Stimulated activated CD8-positive, alpha-beta memory T cell treated with anti-CD3 and anti-CD28 coated beads, Interleukin-4, amount 100 ng/mL, for 48 hours (primary cell): ENCODE measurements at places on chromosomes 2 and 18.

GRCh38 chr18:21167641-21168377, 56.2 kb upstream of the ROCK1 start:
- no peak for DNase-seq

DNA sequence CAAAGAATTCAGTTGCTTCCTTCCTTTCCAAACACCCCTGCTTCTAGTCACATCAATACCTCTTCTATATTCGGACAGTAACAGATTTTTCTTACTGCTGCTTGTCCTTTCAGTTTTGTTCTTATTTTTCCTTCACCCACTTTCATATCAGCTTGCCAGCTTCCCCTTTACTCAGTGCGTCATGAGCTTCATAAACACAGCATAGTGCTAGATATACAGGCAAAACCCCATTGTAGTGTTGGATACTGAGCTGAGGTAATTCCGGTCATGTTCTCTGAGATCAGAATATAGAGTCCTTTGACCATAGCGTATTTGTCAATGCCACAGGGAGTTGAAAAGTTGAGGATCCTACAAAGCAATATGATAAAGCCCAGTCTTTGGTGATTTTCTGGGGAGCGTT, 2.4 kb downstream of the FARP2 start:
- no peak for DNase-seq

DNA sequence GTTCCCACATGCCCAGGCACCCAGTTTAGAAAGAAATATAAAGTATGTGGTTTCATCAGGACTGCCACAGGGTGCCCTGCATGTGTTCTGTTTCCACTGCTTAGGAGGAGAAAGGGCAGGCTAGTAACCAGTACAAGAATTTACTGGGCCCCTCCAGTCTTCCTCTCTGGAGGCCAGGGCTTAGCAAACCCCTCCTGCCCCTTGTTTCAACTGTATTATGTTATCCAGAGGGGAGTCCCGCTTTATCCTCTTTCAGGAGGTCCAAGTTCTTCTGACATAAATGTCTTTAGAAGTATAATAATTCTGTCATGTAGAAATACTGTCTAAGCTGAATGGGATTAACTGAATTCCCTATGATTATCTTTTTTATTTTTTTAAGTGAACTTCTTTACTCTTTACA, 132.1 kb downstream of the WDSUB1 start:
- no peak for DNase-seq

GRCh38 chr2:112869258-112869842, 32.8 kb upstream of the IL1B start:
- DNase-seq = peak; percentile 41

GRCh38 chr2:31192851-31193392, 24.4 kb downstream of the CAPN14 start:
- no peak for DNase-seq

GRCh38 chr2:238009563-238009962, 42.7 kb downstream of the UBE2F start:
- DNase-seq = no peak

- DNase-seq = no peak
Measured at GRCh38 chr2:235806986-235807750, 313.3 kb downstream of the AGAP1 start.

- DNase-seq = no peak
Measured at GRCh38 chr18:74277296-74277695, 14.5 kb downstream of the CYB5A start.

DNA sequence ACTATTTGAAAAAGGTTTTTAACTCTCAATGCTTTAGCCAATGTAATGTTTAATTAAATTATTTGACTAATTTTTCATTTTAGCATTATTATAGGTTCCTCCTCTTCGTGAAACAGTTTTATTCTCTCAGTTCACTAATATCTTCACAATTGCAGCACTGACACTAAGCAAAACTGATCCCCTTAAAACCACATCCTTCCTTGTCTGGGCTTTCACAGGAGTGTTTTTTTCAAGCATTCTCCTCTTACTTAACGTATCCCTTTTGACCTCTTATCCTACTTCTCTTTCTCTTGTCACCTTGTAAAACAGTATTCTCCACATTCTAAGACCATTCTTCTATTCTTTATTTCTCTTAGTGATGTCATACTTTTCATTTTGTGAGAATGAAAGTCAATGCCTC, 112.8 kb downstream of the DSC3 start:
- no peak for DNase-seq

DNA sequence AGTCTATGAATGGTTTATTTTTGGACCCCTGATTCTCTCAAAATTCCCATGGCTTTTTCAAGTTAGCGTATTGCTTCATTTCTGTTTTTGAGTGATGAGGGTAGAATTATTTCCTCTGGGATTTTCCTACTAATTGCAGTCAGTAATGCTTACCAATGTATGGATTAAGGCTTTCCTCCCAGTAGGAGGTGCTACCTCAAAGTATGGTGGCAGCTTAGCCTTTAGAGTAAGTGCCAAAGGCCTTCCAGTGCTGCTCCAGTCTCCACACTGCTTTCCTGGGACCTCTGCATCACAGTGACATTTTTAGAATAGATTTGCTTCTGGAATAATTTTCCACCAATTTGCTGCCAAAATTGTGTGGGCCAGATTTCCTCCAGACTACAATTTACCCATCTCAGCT, 16.2 kb upstream of the SSB start:
- DNase-seq = no peak

GRCh38 chr2:54226260-54226659, 29.8 kb downstream of the TSPYL6 start:
- no peak for DNase-seq

DNA sequence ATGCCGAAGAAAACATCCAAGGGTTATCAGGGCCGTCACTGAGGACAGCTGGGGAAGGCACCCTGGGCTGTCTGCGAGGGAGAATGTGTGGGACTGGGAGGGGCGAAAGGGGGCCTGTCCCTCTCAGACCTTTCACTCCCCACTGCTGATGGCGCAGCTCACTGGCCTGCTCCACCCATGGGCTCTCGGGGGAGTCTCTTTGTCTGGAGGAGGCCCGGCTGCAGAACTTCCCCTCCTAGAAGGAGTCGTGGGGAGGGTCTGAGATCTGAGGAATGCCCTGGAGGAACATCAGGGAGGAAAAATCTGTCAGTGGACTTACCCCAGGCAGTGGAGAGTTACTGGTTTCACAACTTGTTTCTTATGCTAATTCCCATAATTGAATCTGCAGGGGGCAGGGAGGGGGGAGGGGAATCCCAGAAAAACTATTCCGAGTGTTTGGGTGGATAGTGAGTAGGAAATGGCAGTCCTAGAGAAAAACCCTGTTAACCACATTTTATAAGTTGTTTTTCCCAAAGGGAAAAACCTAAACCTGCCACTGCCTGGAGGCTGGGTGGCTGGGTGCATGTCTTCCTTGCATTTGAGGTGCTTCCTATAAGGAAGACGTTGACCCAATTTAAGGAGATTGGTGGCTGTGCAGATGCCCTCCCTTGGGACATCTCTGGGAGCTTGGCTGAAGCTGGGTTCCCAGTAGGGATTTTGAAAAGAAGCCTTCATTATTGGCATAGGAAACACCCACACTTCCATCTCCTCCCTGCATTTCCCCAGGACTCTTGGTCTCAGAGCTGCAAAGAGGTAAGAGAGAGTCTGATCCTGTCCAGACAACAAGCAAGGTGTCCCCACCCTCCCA, 11.7 kb upstream of the SEMA4C start:
- DNase-seq = no peak

DNA sequence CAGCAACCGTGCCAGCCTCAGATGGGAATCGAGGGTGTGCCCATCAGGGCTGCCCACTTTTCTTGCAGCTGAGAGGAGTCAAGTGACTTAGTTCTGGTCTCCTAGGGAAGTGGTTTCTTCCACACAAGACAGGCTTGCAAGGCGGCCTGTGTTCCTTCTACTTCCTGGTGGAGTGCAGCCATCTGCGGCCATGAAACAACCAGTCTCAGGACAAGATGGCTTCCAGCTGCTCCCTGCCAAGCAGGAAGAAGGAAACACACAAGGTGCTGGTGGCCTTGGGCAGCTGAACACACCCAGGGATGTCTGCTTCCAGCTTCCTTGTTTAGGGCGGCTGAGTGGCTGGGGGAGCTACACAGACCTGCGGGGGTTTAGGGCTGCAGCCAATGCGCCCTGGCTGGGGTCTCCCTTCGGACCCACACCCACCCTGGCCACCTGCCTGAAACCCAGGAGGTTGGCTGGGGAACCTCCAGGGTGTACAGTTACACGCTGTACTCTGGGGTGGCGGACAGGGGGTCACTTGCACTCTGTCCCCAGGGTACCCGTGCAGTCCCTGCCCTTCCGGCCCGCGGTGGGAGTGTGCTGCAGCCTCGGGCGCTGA, 34.7 kb downstream of the PTPN18 start:
- no peak for DNase-seq

GRCh38 chr2:236843161-236843968, 242.3 kb upstream of the COPS8 start:
- no peak for DNase-seq

DNA sequence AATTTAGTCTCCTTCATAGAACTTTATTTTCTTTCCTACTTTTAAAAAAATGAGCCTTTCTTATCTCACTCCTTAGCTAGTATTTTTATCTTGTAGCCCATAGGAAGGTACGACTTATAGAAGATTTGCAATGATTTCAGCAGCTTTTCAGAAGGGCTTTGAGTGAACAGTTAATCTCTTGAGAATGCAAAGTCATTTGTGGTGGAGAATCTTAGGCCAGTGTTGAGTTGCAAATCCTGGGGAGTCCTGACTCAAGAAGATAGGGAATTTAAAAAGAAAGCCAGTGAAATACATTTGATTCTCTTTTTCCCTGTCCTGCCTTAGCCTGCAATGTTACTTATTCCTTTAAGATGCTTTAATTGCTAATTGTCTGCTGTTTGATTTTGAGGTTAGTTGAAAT, 33.6 kb downstream of the LYPD6 start:
- no peak for DNase-seq

DNA sequence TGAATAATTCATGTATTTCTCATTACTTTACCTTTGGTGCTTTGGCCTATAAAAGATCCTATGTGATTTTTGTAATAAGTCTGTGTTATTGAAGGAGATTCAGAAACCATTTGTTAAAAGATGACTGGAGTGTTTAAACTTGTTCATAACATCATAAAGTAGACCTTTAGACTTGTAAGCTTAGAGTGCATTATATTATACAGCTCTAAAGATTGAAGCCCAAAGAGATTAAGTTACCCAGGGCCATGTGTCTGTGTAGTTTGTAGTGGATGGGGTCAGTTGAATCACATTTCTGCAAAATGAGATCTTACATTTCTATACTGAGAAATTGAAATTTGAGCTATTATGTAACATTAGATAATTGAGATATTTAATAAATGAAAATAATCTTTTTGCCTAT, 60.2 kb upstream of the STON1 start:
- DNase-seq = no peak

- DNase-seq = no peak
Measured at GRCh38 chr2:121480826-121481225, 49.9 kb upstream of the RNU4ATAC start.

DNA sequence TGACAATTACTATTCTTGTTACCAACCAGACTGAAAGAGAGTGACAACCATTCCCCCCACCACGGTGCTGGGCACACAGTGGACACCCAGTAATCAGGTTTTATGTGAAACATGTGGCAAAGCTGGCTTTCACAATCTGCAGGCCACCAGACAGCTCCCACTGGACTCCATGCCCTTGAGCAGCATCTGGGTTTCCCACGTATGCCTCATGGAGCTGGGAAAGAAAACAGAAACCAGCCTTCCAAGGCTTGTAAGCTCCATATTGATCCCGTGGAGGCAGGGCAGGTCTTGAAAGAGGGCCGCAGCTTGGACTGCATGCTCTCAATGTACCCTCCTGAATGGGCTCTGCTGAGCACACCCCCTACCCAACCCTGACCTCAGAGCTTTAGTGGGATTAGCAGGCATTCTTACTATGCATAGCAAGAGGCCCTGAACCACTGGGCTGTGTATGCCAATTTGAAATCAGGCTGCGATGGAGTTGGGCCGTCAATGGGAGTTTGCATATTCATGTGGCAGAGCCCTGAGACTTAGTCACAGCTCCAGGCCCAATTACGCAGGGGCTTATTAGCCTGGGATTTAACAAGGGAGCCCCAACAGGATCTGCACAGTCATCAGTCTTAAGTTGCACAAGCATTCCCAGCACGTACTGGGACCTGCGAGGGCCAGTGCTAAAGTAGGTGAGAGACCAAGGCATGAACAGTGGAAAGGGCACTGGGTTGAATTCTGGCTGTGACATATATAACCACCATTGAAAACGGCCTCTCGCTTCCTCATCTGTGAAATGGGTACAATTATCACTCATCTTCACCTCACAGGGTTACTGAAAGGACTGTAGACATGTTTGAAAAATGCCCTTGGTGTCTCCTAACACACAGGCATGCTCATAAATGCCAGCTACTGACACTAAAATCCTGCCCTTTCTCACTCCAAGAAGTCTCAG, 10.5 kb downstream of the C1QL2 start:
- no peak for DNase-seq

- no peak for DNase-seq
Measured at GRCh38 chr2:17892770-17893534, 14.5 kb downstream of the KCNS3 start.

DNA sequence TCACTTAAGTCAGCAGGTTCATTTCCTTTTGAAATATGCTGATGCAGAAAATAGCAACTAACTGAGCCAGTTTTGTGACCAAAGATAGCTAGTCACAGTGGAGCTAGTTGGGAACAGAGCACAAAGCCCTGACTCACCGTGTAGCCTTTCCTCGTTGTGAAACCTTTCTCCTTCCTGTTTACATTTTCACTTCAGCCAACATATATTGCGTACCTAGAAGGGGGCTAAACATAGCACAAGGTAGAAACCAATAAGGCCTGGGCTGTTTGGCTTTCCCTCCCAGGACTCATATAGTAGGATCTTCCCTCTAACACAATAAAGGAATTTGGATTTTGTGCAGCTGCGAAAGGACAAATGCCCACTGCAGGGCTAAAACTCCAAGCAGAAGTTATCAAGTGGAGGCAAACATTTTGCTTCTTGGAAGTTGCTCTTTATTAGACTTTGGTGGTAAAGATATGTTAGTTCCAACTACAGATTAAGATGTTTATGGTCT, 24.5 kb upstream of the LPIN2 start:
- DNase-seq = no peak

GRCh38 chr2:225083276-225083675, 41.0 kb upstream of the DOCK10 start:
- no peak for DNase-seq

GRCh38 chr2:224893848-224894247, 148.4 kb downstream of the DOCK10 start:
- no peak for DNase-seq

- DNase-seq = no peak
Measured at GRCh38 chr2:118807668-118808428, 39.6 kb downstream of the EN1 start.

DNA sequence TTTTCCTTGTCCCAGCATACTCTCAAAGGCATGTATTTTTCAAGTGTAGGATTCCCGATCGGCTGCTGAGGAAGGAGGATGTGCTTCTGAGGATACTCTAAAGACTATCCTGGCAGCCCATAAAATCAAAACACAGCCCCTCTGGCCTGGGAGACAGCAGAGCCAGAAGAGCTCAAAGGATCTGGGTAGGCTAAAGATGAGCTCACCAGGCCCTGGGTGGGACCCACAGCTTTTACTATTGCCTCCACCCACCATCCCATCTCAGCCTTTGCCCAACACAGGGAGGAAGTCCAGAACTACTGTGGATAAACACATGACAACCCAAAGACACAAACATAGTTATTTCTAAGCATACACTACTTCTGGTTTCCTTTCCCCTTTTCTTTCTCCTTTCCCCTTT, 79.1 kb upstream of the ZFP36L2 start:
- no peak for DNase-seq

- DNase-seq = no peak
Measured at GRCh38 chr2:135743860-135744259, 2.2 kb downstream of the UBXN4 start.
